Thoracic aorta (tissue), 2 donors: ENCODE measurements at places on chromosomes 2 and 18. TPM values are rescaled to one million over a fixed set of nuclear protein-coding genes. Genes with fewer than 3 reads are reported as not detected.
A peak's percentile ranks its signal among the peaks of the same experiment; 100 is the strongest.

LONRF2 gene
- 7.0 TPM for total RNA-seq

TXNL1 gene
- 47.1 TPM for total RNA-seq

BMP10 gene
- not detected for total RNA-seq

CAVIN2 gene
- total RNA-seq, result 14.9 TPM

MCFD2 gene
- 79.9 TPM for total RNA-seq

CPLX4 gene
- not detected for total RNA-seq

- no peaks in the 10 kb centered on the region for H3K36me3 ChIP-seq
- H3K27me3 ChIP-seq, result no peaks in the 10 kb centered on the region
- DNase-seq, result no peak
- H3K27ac ChIP-seq, result peak overlapping the region; percentile 76
- peak overlapping the region; percentile 22 for H3K4me3 ChIP-seq
- peaks cover 82% of the 10 kb centered on the region for H3K4me1 ChIP-seq
Measured at GRCh38 chr2:217753460-217754200, 249.2 kb downstream of the TNS1 start.

GRCh38 chr2:201597397-201597796 lies 45.9 kb downstream of the TMEM237 start:
- no peak overlapping the region for H3K4me3 ChIP-seq

DNA sequence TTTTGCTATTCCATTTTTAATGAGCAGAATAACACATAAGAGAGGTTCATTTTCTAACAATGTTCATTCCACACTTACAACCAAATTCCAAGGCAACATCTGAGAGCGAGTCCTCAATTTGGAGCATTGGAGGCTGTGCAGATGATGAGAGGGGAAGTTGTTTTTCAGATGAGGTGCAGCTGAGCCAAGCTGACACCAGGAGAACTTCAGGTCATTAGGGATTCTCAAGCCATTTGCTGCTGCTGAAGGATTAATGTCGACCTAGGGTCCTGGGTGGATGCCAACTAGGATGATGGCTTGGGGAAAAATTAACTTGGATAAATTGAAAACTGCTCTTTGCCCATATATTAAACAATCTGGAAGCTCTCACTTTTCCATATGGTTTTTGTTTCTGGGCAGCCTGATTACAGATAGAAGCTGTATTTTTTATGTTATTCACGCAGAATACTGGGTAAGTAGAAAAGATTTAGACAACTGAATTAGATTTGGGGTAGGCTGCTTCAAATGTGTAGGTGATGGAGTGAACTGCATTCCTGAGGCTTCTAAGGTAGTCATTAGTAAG lies 206.4 kb upstream of the SLC39A10 start:
- H3K27me3 ChIP-seq, result no peaks in the 10 kb centered on the region
- H3K36me3 ChIP-seq, result no peaks in the 10 kb centered on the region
- H3K4me1 ChIP-seq, result no peaks in the 10 kb centered on the region
- H3K27ac ChIP-seq, result no peak overlapping the region

GRCh38 chr2:37706334-37707183 lies 35.1 kb upstream of the CDC42EP3 start:
- H3K4me3 ChIP-seq, result no peak overlapping the region
- H3K4me1 ChIP-seq, result no peaks in the 10 kb centered on the region
- no peaks in the 10 kb centered on the region for H3K36me3 ChIP-seq
- no peak for DNase-seq
- no peak overlapping the region for H3K27ac ChIP-seq

- H3K27ac ChIP-seq, result no peak overlapping the region
- no peaks in the 10 kb centered on the region for H3K27me3 ChIP-seq
- no peaks in the 10 kb centered on the region for H3K36me3 ChIP-seq
- H3K4me1 ChIP-seq, result peaks cover under 1% of the 10 kb centered on the region
- no peak for DNase-seq
- no peak overlapping the region for H3K4me3 ChIP-seq
Measured at GRCh38 chr2:65751408-65751807, 319.0 kb upstream of the SPRED2 start.

DNA sequence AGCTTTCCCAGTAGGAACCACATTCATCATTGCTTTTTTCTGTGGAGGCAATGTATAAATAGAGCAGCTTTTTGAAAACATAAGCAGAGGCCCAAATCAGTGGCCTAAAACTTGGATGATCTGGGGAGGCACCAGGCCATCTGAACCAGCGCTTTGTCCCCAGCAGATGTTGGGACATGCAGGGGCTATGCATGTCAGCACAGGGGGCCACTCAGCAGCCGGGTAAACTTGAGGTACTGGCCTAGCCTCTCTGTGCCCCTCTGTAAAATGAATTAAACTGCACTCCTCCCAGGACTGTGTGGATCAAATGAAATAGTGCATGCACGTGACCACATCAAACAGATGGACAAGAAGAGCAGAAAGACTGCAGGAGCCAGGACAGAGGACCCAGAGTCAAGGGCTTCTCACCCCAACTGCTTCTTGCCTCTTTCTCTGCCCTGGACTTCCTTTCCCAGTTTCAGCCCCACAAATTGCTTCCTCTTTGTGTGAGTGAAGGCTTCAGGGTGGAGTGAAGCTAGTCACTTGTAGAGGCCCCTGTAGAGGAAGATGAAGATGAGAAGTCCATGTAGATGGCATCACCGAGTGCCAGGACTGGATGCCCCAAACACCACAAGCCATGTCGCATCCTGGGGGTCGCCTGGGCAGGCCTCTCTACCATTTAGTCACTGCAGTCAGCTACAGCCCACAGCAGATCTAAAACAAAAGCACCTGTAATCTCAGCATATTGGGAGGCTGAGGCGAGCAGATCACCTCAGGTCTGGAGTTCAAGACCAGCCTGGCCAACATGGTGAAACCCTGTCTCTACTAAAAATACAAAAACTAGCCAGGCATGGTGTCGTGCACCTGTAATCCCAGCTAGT lies 53.2 kb downstream of the IMPA2 start:
- no peak overlapping the region for H3K27ac ChIP-seq
- no peak for DNase-seq
- H3K27me3 ChIP-seq, result no peaks in the 10 kb centered on the region
- no peak overlapping the region for H3K4me3 ChIP-seq

GRCh38 chr18:71105078-71105819 lies 816.4 kb downstream of the SOCS6 start:
- peaks cover 21% of the 10 kb centered on the region for H3K4me1 ChIP-seq
- no peak for DNase-seq
- peak overlapping the region; percentile 85 for H3K27ac ChIP-seq

DNA sequence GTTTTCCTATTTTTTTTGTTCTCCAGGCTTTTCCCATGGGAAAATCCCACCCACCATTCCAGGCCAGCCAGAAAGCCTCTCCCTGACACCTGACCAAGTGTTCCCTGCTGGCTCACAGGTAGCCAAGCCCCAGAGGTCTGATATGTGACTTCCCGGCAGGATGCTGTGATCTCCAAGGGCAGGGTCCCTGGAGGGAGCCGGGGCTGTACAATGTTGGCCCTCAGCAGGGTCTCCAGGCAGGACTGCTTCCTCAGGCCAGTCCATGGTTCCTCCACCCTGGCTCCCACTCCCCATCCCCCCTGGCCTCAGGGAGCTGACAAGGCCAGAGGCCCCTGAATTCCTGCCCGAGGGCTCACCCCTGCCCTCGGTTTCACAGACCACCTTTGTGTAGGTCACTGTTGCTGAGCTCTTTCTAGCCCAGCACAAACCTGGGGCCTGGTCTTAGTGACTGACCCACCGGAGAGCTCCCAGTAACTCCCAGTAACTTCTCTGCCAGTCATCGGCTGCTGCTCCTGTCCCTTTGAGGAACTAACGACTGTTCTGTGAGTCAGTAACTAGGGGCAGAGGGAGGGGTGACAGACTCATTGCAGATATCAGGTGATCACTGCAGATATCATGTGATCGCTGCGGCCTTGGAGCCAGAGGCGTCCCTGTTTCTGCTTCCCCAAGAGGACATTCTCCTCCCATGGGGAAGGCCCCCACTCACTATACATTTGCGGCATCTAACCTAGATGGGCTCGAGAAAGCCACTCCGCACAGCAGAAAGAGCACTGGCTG lies 38.7 kb downstream of the SDC1 start:
- no peaks in the 10 kb centered on the region for H3K36me3 ChIP-seq
- H3K27me3 ChIP-seq, result no peaks in the 10 kb centered on the region
- H3K27ac ChIP-seq, result no peak overlapping the region
- DNase-seq, result no peak
- H3K4me1 ChIP-seq, result no peaks in the 10 kb centered on the region
- H3K4me3 ChIP-seq, result no peak overlapping the region

GRCh38 chr2:126850940-126851339 lies 47.8 kb upstream of the TEX51 start:
- H3K27me3 ChIP-seq, result no peaks in the 10 kb centered on the region
- DNase-seq, result no peak
- H3K27ac ChIP-seq, result no peak overlapping the region
- H3K36me3 ChIP-seq, result no peaks in the 10 kb centered on the region
- no peak overlapping the region for H3K4me3 ChIP-seq
- no peaks in the 10 kb centered on the region for H3K4me1 ChIP-seq

- no peaks in the 10 kb centered on the region for H3K36me3 ChIP-seq
- H3K27ac ChIP-seq, result no peak overlapping the region
- DNase-seq, result no peak
- H3K27me3 ChIP-seq, result no peaks in the 10 kb centered on the region
- no peak overlapping the region for H3K4me3 ChIP-seq
Measured at GRCh38 chr18:67705748-67706147, 189.2 kb upstream of the DSEL start.

DNA sequence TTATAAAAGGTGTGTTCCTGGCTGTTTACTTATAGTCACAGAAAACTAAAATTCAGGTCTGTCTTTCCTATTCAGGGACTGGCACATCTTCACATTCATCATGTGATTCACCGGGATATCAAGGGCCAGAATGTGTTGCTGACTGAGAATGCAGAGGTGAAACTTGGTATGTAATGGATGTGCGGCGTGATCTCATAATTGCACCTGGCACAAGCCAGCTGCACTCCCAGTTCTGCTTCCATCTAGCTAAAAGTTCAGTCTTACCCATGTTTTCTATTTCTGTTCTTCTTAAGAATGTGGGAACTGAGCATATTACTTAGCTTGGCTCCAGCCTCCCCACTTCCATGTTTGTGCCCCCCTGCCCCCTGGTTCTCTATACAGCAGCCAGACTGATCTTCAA lies 131.9 kb downstream of the MAP4K4 start:
- H3K36me3 ChIP-seq, result peaks cover 6% of the 10 kb centered on the region
- no peak overlapping the region for H3K4me3 ChIP-seq
- no peak overlapping the region for H3K27ac ChIP-seq

DNA sequence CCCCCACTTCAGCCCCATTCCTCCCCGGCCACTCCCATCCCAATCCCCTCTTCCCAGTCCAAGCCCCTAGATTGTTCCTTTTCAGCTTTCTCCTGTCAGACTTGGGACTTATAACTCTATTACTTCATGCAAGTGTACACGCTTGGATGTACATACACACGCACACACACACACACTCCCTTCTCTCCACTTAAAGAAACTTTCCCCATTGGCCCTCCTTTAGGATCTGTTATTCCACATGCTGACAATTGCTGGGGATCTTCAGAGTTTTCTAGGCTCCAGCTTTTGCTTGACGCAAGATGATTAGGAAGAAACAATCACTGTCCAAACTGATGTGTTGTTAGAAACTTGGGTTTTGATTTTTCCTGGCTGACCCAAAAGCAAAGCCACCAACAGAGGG lies 75.4 kb downstream of the CDK15 start:
- H3K27ac ChIP-seq, result no peak overlapping the region
- no peak overlapping the region for H3K4me3 ChIP-seq
- H3K4me1 ChIP-seq, result peaks cover 21% of the 10 kb centered on the region
- no peak for DNase-seq

GRCh38 chr18:13913205-13913604 lies 2.1 kb downstream of the MC2R start:
- no peaks in the 10 kb centered on the region for H3K4me1 ChIP-seq
- H3K4me3 ChIP-seq, result no peak overlapping the region
- no peaks in the 10 kb centered on the region for H3K27me3 ChIP-seq
- no peak overlapping the region for H3K27ac ChIP-seq
- DNase-seq, result no peak

DNA sequence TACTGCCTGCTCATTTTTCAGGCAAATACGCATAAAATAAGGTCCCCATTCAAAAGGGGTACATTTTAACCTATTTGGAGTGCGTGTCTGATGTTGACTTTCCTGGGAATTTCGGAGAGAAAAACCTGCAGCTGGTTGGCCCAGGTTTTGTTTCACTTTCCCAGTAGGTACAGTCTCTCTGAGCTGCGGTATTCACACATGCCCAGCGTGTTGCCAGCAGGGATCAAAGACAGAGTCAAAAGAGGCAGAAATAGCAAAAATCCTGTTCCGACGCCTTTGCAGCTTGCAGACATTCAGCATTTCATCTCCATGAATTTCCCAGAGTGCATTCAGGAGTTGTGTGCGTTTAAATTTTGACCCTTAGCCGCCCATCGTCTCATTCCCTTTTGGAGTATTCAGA lies 855.4 kb upstream of the CELF4 start:
- no peaks in the 10 kb centered on the region for H3K36me3 ChIP-seq
- H3K27me3 ChIP-seq, result no peaks in the 10 kb centered on the region
- no peak for DNase-seq
- H3K4me1 ChIP-seq, result no peaks in the 10 kb centered on the region
- H3K27ac ChIP-seq, result no peak overlapping the region
